ENCODE measurements at places on chromosomes 3 and 15. TPM values are rescaled to one million over a fixed set of nuclear protein-coding genes. Genes with fewer than 3 reads are reported as not detected.

Gene GOLGA8S
- total RNA-seq, result 0.10 TPM

DNA sequence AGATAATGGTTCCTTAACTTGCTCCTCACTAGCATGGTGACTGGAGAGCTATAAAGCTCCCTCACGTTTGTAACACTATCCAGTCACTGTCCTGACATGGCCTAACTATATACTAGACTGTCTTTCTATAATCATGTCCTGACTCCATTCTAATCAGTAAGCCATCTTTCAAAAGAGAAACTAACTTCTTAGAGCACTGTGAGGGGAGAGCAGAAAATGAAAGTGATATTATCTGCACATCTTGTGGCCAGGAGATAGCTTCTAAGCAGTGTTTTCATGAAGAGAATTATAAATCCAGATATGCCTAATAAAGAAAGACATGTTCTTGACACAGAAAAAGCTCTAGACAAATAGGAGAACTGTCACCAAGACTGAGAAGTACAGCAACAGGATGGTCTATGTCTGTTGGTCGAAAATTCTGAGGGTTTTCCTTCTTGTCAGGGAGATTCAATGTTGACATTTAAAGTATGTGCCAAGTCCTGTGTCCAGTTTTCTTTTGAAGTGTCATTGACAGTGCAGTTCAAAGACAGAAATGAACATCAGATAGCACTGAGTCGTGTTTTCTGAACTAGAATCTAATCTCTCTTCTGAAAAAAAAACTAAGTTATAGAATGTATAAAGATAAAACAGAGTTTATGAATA, 230.6 kb upstream of the PEX5L start:
- no peak for DNase-seq

DNA sequence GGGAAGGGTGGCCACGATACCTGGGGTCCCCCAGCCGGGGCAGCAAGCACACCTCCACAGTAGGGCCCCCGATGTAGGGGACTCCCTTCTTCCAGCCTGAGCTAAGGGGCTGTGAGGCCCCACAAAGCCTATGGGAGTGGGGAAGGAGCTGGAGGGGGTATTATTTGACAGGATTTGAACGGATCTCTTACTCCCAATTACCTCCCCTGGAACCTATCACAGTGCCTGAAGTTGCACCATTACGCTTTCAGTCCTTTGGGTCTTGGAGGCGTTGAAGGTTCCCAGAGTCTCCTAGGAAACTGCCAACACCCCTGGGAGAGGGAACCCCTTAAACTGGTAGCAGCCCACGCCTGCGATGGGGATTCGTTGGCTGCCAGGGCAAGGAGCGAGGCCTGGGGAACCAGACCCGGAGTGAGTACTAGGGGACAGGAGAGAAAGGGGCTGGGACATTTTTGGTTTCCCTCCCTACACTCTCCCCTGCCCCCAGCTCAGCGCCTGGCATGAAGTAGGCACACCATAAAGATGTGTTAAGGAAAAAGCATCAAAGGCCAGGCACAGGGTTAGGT, 409 bp upstream of the LHFPL4 start:
- DNase-seq, result no peak

DNA sequence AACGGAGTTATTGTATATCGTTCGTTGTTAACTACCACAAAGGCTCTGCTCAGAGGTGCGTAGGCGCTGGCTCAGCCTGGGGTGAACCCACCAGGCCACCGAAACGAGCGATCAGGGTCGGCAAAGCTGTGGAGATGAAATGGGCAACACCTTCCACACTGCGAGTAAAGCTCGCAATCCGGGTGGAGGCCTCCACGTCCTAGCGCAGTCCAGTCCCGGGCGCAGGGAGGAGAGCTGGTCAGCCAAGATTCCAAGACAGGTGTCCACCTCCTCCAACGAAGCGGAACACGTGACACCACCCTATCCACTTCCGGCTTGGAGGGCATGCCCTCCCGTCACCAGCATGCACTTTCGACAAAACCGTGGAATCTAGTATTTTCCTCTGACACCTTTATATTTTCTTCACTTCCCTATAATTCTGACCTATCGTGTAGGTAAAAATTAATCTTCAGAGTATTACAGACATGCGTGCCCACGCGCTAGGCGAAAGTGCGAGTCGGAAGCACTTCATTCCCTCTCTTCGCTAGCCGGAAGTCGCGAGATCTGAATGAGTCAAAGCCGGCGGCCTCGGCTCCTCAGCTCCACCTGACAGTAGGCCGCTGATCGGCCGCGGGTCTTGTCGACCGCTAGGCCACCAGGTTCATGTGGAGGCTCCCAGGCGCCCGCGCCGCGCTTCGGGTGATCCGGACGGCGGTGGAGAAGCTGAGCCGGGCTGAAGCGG, at the start of gene PDE12:
Gene PDE12 (plus strand): TSS at position 537 of the 721 bp plus-strand sequence. CDS start 106 bp downstream, at position 643.
- DNase-seq, result peak; percentile 79

Gene PRKCI
- total RNA-seq, result 62.4 TPM

DNA sequence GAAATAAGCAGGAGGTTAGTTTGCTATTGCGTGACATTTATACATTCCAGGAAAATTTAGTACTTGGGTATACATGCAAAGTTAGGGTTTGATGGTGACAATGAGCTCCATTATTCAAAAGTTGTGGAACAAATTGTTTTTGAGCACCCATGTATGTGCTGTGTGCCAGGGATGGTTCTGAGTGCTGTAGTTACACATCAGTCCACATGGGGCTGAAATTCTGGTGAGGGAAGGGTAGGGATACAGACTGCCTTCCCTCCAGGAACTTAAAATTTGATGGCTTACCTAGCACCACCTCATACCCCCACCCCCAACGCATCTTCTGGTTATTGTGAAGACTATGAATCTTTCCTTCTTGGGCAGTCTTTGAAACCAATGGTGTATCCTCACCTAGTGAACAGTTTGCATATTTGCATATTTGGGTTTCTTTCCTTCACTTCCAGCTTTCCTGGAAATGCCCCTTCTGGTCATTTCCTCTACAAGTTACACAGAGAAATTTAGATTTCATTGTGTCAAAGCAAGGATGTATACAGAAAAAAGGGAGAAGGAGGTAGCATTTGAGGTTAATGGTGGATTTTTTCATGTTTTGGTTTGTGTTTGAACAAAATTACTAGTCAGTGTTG, 222.0 kb upstream of the IL12A start:
- no peak for DNase-seq

GRCh38 chr3:162302983-162303624, 806.5 kb downstream of the OTOL1 start:
- no peak for DNase-seq
